ENCODE measurements at places on chromosomes 5 and 9.

- DNase-seq, result no peak
These were observed 111.5 kb upstream of the EQTN start for GRCh38 chr9:27408482-27408881.

- no peak for DNase-seq
These were observed 26.7 kb downstream of the ALDH7A1 start for GRCh38 chr5:126568206-126568755.

DNA sequence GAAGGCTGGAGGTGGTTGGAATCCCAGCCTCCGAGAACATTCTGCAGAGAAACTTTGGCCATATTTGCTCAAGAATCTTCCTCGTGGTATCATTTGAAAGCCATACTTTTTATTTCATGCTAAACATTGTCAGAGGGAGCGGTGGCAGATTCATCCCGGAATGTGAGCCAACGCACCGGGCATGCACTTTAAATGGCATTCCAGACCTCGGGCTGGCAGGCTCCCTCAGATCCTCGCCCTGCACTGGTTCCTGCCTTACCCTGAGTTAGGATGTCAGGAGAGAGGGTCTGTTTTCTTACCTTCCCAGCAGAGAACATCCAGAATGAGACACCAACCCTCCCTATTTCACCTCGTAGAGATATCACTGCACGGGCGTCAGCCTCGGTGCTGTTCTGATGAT, 33.8 kb downstream of the GDNF start:
- DNase-seq, result no peak

- peak; percentile 6 for DNase-seq
These were observed 54.8 kb upstream of the CDKN2AIPNL start for GRCh38 chr5:134466241-134467069.

- DNase-seq, result no peak
These were observed 966.3 kb upstream of the C9orf72 start for GRCh38 chr9:28539434-28540070.

- no peak for DNase-seq
These were observed 147.1 kb upstream of the SLC12A2 start for GRCh38 chr5:127936439-127936972.

- peak; percentile 8 for DNase-seq
These were observed 767 bp downstream of the RALGPS1 start for GRCh38 chr9:126915281-126915816.

DNA sequence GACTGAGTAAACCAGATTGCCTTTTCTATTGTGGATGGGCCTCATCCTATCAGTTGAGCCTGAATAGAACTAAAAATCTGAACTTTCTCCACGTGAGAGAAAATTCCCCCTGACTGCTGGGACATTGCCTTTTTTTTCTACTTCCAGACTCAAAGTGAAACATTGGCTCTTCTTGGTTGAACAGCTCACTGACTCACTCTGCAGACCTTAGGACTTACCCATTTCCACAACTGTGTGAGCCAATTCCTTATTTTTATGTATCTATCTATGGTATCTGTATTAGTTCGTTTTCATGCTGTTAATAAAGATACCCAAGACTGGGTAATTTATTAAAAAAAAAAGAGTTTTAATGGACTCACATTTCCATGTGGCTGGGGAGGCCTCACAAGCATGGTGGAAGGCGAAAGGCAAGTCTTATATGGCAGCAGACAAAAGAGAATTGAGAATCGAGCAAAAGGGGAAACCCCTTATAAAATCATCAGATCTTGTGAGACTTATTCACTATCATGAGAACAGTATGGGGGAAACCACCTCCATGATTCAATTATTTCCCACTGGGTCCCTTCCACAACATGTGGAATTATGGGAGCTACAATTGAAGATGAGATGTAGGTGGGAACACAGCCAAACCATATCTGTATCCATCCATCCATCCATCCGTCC, 306.7 kb upstream of the SLC24A2 start:
- no peak for DNase-seq

DNA sequence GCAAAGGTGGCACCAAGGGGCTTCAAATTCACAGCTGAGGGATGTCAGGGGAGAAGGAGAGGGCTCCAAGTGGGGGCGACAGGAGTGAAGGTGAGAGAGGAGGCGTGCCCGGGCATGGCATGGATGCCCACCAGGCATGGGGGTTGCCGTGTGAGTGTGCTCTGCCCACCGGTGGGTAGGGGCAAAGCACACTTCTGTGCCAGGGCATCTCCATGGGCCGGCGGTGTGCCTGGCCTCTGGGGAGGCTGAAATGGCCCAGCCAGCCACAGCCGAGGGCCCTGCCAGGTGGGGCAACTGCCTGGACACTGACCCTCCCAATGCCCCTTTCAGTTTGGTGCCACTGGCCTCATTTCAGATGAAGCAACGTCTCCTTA, 14.0 kb upstream of the RNU6ATAC start:
- no peak for DNase-seq

DNA sequence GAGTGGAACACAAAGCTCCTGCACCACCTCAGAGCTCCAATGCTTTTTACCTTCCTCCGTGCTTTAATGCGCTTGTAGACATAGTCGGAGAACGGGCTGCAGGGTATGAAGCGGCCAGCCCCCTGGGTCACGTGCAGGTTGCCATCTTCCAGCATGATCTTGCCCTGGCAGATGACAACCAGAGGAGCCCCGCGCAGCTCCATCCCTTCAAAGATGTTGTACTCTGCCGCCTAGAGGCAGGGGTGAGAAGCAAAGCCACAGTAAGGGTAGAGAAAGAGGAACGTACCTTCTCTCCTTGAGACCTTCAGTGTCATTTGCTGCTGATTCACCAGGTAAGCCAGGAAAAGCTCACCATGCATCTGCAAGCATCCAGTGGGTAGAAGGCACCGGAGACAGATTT, 112.3 kb downstream of the DPYSL3 start:
- DNase-seq, result no peak

All from stimulated activated CD4-positive, alpha-beta T cell treated with anti-CD3 and anti-CD28 coated beads, Interleukin-1b, Interleukin-23, amount 100 ng/mL, for 1 hour (primary cell).